ENCODE measurements at places on chromosomes 1 and 21.

DNA sequence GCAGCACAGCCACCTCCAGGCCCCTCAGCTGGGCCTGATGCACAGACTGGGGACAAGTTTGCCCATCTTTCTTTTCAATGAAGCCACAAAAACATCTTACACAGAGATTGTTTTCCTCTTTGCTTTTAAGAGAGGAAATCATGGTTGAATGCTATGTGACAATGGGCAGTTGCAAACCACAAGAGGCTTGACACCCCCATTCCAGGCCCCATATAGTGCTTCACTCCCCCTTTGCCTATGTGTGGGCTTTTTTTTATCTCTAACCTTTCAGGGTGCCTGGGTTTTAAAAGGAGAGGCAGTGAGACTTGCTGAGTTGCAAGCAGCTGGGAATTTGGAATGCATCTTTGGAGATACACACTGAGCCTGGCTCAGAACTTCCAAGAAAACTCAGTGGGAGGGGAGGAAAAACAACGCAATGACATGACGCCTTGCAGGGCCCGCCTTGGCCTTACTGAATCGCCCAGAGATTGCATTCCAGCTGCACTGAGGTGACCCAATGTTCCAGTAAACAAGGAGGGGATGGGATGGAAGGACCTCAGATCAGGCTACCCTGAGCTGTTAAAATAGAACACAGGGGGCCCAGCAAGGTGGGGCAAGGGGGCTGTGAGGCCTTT, 145.2 kb upstream of the ZNF648 start:
- DNase-seq, result peak; percentile 43

GRCh38 chr1:156901966-156902915, 8.7 kb downstream of the PEAR1 start:
- no peak for DNase-seq

GRCh38 chr1:183595537-183595936, 5.3 kb upstream of the NCF2 start:
- no peak for DNase-seq

DNA sequence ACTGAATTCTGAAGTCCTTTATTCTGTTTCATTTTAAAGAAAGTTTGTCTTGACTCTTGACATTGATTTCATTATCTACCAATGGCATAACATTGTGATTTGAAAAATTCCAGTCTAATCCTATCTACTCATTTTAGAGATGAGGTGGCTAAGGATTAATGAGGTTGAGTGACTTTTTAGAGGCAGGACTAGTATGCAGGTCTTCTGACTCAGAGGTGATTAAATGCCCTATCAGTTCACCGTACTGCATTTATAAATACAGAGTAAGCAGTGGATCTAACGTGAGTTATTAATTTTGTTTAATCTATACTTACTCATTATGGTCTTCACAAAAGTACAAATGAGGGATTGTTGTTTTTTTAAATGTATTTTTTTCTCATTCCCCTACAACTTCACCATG, 277.6 kb downstream of the PTBP2 start:
- DNase-seq, result no peak

DNA sequence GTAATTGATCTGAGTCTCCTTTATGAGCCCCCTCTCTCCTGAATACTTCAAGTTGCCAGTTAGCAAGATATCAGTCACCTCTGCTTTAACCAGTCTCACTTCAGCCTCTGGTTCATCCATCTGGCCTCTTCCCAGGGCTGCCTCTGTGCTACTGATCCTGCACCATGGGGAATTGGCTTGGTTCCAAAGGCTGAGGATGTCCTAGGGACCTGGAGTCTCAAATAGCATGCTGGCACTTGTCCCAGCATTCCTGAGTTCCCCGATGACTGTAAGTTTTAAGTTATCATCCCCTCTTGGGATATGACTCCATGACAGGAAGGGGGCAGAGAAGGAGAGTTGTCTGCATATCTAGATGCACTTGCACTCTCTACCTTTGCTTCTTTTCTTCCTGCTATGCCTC, 252.0 kb downstream of the PTBP2 start:
- DNase-seq, result no peak

- DNase-seq, result no peak
These were observed 290.5 kb downstream of the DSCAM start for GRCh38 chr21:40556442-40556968.

DNA sequence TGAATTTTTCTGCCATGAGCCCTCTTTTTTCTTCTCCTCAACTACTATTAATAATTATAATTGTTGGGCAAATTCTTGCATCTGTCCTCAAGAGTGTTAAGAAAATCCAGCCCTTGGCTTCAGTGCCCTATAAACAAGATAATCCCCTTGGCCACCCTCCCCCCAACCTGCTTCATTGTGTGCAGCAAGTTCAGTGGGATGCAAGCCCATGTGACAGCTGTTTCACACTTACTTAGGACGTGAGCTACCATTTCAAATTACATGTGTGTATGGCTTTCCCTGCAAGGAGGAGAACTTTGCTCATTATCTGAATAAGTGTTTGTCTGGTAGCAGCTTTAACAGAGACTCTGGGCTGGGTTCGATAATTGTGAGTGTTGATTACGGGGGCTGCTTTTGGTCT, 276.2 kb downstream of the CACNA1E start:
- no peak for DNase-seq

DNA sequence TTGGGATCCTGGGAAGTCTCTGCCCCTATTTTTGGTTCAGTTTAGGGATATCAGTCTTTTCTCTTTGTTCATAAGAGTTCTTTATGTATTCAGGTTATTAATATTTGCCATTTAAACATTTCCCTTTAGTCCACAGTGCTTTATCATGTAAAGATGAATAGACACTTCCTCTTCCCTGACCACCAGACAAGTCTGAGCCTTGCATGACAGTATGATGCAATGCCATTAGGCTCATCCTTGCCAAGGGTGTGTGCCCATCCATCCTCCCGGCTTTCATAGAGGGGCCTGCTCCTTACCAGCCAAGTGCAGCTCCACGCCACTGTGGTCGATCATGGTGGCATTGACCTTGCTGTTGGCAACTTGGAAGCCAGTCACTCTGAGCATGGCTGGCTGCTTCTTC, 52.1 kb downstream of the ZSCAN20 start:
- DNase-seq, result no peak

GRCh38 chr21:33362044-33362555, 37.3 kb downstream of the IFNAR1 start:
- no peak for DNase-seq

GRCh38 chr1:2386636-2387611, 4.4 kb downstream of the MORN1 start:
- no peak for DNase-seq
